Activated B cell treated with CpG ODN at 0.5 μM for 24 hours (primary cell): ENCODE measurements at places on chromosomes 1 and 21. TPM values are rescaled to one million over a fixed set of nuclear protein-coding genes. Genes with fewer than 3 reads are reported as not detected.

Gene RGS13
- total RNA-seq: 0.49 and 0.60 TPM in 2 replicates

GRCh38 chr1:228276174-228276831 lies 68.5 kb downstream of the OBSCN start:
- no peak overlapping the region for H3K27ac ChIP-seq
- H3K36me3 ChIP-seq: peaks cover 3% of the 10 kb centered on the region
- peak overlapping the region; percentile 82 for H3K4me3 ChIP-seq

DNA sequence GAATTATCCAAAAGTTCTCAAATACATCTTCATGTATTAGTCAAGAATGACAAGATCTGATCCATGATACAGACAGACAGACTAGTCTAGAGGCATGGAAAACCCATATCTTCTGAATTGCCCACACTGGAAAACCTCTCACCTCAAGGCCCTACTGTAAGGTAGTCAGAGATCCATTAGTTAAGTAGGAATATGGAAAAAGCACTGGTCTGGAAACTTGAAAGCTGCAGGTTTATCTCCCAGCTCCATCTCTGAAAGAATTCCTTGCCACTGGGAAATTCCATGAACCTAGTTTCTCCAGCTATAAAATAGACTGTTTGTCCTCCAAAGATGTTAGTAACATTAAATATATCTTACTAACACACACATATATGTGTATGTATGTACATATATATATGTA lies 169.2 kb downstream of the AKT3 start:
- H3K36me3 ChIP-seq: peaks cover 30% of the 10 kb centered on the region
- H3K27me3 ChIP-seq: no peaks in the 10 kb centered on the region
- no peaks in the 10 kb centered on the region for H3K4me1 ChIP-seq
- H3K4me3 ChIP-seq: no peak overlapping the region
- no peak overlapping the region for H3K27ac ChIP-seq
- DNase-seq: no peak

Gene EFNA3
- total RNA-seq: 1.2 and 1.7 TPM in 2 replicates

Gene CLCA1
- not detected in 2 replicates for total RNA-seq

- peaks cover 22% of the 10 kb centered on the region for H3K27me3 ChIP-seq
- H3K4me3 ChIP-seq: no peak overlapping the region
- no peak for DNase-seq
- H3K36me3 ChIP-seq: no peaks in the 10 kb centered on the region
- H3K27ac ChIP-seq: no peak overlapping the region
- peaks cover 10% of the 10 kb centered on the region for H3K4me1 ChIP-seq
These were observed 198.2 kb upstream of the LMO4 start for GRCh38 chr1:87130438-87130837.

- H3K27me3 ChIP-seq: peaks cover 3% of the 10 kb centered on the region
- H3K27ac ChIP-seq: no peak overlapping the region
- H3K4me3 ChIP-seq: no peak overlapping the region
- H3K4me1 ChIP-seq: peaks cover 14% of the 10 kb centered on the region
- DNase-seq: no peak
- H3K36me3 ChIP-seq: peaks cover 7% of the 10 kb centered on the region
These were observed 10.7 kb downstream of the SPATC1L start for GRCh38 chr21:46173573-46173972.

DNA sequence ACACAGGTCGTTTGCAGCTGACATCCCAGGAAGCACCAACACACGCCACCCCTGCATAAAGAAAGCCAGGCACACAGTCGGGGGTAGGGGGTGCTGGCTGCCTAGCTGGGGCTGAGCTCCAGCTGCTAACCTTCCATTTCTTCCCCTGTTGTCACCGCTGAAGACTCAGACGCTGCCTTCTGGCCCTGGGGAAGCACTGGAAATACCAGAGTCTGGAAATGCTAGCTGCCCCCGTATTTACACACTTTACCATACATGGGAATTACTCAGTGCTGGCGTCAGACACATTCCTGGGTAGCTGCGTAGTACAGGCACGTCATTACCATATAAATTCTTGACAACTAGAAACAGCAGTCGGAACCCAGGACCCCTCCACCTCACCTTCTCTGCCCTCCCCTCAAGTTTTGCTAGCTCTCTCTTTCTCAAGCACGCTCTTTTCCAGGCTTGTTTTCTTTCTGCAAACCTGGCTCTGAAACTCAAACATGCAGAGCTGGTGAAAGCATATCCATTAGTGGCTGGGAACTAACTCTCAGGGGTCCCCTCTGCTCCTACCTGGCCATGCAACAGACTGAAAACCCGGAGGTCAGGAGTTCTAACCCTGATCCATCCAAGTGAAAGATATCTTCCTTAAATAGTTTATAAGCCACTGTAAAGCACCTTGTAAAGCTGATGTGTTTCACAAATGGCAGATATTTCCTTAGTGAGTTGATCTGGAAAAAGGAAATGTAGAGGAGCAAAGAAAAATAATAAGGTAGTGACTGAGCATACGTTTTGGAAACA lies 3.3 kb downstream of the CSRP1 start:
- H3K27ac ChIP-seq: no peak overlapping the region
- H3K27me3 ChIP-seq: no peaks in the 10 kb centered on the region
- no peak for DNase-seq
- peaks cover 26% of the 10 kb centered on the region for H3K4me1 ChIP-seq
- H3K4me3 ChIP-seq: no peak overlapping the region

DNA sequence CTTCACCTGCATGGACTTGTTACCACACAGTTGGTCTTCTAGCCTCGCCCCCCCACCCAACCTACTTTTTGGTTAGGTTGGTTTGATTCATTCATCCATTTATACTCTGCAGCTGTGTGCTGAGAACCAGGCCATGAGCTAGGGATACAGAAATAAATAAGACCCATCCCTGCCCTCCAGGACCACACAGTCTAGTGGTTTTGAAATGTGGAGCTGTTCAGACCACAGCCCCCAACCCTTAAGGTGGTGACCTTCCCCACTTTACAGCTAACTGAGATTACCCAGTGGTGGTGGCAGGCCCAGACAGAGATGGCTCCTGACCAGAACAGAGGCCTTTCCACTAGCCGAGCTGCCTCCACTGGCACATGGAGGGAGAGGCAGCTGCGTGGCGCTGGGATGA lies 37.0 kb downstream of the LRRN2 start:
- H3K27ac ChIP-seq: no peak overlapping the region
- peaks cover 23% of the 10 kb centered on the region for H3K27me3 ChIP-seq
- DNase-seq: no peak

- no peaks in the 10 kb centered on the region for H3K36me3 ChIP-seq
- DNase-seq: no peak
- no peaks in the 10 kb centered on the region for H3K4me1 ChIP-seq
- H3K4me3 ChIP-seq: no peak within 1 kb of the TSS
These were observed at the start of gene CFH for GRCh38 chr1:196651637-196652215. Gene CFH (plus strand): TSS chr1:196652043. CDS start chr1:196652118, 75 bp downstream.
